ENCODE measurements at places on chromosomes 5 and 9. TPM values are rescaled to one million over a fixed set of nuclear protein-coding genes. Genes with fewer than 3 reads are reported as not detected.

DMAC1 gene
- 52.1 TPM for total RNA-seq

GRCh38 chr5:69184621-69185020 lies 4.8 kb upstream of the CENPH start:
- no peak for DNase-seq
- no peak overlapping the region for H3K4me3 ChIP-seq
- no peaks in the 10 kb centered on the region for H3K27me3 ChIP-seq
- H3K27ac ChIP-seq: no peak overlapping the region
- no peaks in the 10 kb centered on the region for H3K36me3 ChIP-seq

GRCh38 chr9:37700131-37700530 lies 49.4 kb downstream of the FRMPD1 start:
- no peaks in the 10 kb centered on the region for H3K4me1 ChIP-seq
- H3K4me3 ChIP-seq: no peak overlapping the region
- no peak for DNase-seq
- H3K27me3 ChIP-seq: peaks cover 8% of the 10 kb centered on the region

DNA sequence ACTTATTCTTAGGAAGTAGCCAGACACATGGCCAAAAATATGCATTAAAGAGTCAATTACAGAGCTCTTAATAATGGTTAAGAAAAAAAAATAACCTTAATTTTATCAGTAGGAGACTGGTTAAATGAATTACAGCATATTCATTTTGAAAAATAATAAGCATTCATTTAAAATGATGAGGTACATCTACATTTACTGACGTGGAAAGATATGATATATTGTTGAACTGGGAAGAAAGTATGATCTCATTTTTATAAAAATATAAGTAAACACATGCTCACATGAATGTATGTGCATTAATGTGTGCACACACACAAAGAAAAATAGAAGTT lies 250.3 kb downstream of the ENC1 start:
- no peak for DNase-seq
- no peaks in the 10 kb centered on the region for H3K27me3 ChIP-seq
- no peaks in the 10 kb centered on the region for H3K36me3 ChIP-seq
- H3K4me3 ChIP-seq: no peak overlapping the region

DNA sequence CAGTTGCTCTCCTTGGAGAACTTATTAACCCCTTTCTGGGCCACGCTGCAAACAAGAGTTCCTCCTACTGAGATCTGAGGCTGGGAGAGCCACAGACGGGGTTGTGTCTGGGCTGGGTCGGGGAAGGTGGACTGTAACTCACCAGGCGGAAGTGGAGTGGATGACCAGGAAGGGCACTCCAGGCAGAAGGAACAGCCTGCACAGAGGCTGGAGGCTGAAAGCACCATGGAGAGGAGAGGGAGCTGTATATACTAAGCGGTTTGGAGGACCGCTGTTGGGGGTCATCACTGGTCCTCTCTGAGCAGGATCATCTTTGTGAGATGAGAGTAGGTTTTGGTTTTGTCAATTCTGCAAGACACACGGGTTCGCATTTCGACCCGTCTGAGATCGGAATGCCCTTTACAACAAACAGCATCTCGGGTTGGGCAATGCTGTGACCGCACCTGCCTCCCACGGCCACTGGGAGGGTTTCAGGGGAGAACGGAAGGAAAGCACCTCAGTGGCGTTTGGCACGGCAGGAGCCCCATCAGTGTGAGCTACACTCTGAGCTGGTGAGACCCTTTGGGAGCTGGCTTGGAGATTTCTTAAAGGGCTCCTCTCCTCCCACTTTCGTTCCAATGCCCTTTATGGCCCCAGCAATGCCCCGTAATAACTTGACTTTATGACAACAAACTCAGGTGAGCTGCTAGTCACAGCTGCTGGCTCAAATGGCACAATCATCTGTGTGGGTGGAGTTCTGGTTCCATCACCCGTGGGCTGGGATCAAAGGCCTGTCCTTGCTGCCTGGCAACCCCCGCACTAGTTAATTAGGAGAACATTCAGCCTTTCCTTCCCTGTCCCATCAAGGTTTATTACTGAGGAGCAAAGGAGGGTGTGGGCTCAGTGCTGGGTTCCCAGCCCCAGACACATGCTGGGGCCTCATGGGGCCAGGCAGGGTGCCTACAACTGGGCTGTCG lies 18.7 kb upstream of the NEURL1B start:
- H3K27ac ChIP-seq: no peak overlapping the region
- H3K36me3 ChIP-seq: no peaks in the 10 kb centered on the region
- no peak overlapping the region for H3K4me3 ChIP-seq
- H3K27me3 ChIP-seq: no peaks in the 10 kb centered on the region
- no peak for DNase-seq

GRCh38 chr5:165135565-165135964 lies 1630.1 kb downstream of the MAT2B start:
- H3K4me3 ChIP-seq: no peak overlapping the region
- H3K4me1 ChIP-seq: no peaks in the 10 kb centered on the region
- H3K27me3 ChIP-seq: no peaks in the 10 kb centered on the region
- no peak overlapping the region for H3K27ac ChIP-seq

Data from activated naive CD4-positive, alpha-beta T cell treated with anti-CD3 and anti-CD28 coated beads for 36 hours (primary cell).